ENCODE measurements at places on chromosomes 12 and 14.

DNA sequence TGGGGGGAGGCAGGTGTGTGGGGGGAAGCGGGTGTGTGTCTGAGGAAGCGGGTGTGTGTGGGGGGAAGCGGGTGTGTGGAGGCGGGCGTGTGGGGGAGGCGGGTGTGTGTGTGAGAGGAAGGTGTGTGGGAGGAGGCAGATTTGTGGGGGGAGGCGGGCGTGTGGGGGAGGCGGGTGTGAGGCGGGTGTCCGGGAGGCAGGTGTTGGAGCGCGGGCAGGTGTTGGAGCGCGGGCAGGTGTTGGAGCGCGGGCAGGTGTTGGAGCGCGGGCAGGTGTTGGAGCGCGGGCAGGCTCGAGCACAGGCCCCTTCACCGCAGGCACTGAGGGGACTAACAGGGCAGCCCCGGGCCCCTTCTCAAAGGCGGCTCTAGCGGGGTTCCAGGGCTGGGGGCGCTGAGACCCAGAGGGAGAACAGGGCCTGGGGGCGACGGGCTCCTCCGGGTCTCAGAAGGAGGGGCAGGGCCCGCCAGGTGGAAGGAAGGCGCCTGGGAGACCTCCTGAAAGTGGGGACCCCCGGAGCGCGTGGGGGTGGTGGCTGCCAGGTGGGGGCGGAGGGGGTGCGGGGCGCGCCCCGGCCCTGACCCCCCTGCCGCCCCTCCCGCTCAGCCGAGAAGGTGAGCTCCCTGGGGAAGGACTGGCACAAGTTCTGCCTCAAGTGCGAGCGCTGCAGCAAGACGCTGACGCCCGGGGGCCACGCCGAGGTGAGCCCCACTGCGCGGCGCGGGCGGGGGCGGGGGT lies 3.2 kb downstream of the CRIP2 start:
- DNase-seq, result no peak

DNA sequence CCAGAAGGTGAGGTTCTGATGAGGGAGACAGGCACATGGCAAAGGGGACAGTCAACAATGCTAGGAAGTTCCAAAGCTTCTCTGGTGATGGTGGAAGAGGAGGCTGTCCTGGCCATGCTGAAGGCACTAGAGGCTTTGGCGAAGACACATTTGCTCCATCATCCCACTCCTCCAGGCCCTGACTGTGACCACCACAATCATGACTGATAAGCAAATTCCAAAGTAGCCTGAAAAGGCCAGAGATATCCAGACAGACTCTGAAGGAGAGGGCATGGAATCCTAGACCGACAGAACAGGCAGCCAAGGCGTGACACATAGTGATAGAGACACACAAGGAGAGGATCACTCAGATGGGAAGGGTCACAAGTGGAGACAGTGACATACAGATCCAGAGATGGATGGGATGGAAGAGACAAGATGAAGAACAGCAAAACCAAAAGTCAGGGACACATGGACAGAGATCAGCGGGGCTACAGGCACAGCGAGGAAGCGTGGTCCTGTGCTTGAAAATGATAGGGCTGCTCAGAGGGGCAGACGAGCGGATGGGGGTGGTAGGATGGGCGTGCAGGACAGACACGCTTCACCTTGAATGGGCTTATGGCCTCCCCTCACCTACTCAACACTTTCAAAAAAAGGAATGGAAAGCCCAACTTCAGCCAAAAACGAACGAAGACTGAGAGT lies 1.3 kb downstream of the ZFHX2 start:
- DNase-seq, result no peak

DNA sequence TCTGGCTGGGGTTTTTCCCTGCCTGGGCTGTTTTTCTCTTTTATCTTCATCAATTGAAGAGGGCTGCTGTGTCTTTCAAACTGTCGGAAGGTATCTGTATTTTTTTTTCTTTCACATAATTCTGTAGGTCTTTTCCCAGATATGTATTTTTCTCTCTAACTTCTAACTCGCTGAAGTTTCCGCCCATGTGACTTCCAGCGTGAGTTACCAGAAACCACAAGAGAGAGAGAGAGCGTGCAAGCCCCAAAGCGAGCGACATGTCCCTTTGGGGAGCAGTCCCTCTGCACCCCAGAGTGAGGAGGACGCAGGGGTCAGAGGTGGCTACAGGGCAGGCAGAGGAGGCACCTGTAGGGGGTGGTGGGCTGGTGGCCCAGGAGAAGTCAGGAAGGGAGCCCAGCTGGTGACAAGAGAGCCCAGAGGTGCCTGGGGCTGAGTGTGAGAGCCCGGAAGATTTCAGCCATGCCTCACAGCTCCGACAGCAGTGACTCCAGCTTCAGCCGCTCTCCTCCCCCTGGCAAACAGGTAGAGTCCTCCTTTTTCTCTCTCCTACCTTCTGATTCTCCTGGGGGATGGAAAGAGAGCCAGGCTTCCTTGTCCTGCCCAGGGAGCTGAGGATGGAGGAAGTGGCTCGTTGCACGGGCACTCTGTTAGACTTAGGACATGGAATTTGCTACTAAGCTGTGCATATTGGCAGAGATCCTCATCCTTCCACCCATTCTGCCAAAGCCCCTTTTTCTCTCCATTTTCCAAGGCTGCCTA lies at the start of gene BATF:
Gene BATF, plus strand, starts transcription at position 246 of the 759 bp plus-strand sequence. Its CDS starts 214 bp downstream, at position 460.
- DNase-seq, result no peak

DNA sequence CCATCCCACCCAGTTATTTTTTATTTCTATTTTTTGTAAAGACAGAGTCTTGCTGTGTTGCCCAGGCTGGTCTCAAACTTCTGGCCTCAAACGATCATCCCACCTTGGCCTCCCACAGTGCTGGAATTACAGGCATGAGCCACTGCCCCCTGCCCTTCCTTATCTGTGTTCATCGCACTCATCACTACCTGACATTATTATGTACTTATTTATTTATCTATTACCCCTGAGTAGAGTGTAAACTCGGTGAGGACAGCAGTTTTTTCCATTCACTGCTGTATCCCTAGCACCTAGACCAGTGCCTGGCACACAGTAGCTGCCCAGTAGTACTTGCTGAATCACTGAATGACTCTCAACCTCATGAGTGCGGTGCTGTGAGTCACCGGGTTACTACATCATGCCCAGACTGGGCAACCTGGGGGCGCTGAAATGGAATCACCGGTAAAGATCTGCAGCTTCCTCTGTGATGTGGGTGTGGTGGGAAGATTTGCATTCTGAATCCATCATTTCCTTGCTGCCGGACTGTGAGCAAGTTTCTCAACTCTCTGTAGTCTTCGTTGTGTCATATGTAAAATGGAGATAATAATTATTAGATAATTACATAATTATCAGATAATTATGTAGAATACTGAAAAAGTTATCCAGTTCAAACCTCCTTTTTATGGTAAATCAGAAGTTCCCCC lies 81.9 kb upstream of the USP44 start:
- no peak for DNase-seq

GRCh38 chr14:68707482-68707881 lies 85.4 kb downstream of the ZFP36L1 start:
- no peak for DNase-seq

- no peak for DNase-seq
Observed at GRCh38 chr12:66744956-66745383, 66.1 kb upstream of the GRIP1 start.

DNA sequence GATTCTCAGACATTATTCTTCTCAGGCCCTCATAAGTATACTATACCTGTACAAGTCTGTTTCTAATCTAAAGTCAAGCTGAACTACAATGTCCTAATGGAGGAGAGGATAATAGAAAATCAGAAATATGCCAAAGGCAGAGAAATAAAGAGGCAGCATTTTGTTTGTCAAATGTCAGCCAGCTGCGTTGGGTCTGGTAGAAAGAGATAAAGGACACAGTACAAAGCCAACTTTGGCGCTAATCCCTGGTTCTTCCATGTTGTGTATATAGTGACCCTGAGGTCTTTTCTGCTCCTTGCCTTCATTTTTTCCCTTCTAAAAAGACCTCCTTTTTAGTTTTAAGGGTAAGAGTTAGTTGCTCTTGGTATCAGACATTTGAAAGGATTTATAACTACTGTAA lies 103.1 kb downstream of the PRICKLE1 start:
- no peak for DNase-seq

DNA sequence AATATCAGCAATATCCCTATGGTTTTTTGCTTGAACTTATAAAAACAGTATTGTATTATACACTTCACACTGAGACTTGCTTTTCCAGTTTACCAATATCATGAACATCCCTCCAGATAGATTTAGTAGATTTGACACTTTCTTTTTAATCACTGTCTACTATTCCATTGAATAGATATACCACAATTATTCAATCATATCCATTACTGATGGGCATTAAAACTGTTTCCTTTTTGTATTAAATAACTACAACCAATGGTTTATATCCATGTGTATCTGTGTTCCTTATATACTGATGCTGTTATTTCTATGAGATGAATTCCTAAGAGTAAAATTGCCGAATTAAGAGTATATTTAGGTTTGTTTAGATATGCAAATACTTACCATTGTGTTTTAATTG lies 13.0 kb upstream of the DHRS7 start:
- no peak for DNase-seq

DNA sequence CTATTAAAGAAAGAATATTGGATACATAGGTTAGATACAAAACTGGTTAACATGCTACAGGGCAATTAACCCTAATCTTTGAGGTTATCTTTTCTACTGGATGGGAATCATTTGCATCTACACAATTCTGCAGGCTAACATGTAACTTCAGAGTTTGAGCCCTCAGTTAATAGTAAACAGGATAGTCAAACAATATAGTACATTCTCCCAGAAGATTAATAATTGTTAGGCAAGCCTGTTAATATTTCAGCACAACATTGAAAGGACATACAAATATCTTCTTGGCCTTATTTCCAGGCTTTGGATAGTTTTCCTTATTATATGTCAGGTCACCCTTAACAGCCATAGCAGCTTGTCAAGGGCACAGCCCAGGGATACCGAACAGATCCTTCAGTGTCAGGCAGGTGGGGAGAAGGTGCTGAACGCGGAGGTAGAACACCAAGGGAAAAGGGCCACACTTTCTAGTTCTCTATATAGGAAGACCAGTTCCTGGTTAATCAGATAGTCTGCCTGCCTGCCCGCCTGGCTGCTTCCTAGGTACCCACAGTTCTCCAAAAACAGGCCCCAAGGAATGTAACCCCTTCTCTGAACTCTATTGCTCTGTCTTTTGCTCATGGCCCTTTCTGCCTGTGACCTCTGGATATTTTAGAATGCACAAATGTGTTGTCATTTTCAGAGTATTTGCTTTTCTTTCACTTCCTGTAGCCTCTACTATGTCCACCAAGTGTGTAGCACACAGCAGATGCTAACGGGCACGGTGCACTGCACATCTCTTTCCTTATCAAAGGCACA lies 256.0 kb downstream of the PCNX1 start:
- no peak for DNase-seq

DNA sequence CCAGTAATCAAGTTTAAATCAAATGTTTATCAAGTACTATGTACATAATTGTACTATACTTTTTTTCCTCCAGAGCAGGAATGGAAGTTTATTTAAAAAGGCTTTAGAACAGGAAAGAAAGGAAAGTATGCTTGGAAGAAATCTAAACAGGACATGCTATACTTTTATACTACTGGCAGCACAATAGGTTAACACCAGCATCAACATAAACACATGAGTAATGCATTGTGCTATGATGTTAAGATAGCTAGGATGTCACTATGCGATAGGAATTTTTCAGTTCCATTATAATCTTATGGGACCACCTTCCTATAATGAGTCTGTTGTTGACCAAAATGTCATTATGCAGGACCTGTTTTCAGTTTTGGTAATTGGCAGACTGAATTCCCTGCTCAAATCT lies 41.5 kb upstream of the ANKS1B start:
- no peak for DNase-seq
